Spinal cord (tissue), 10 donors: ENCODE measurements at places on chromosomes 3 and 15. TPM values are rescaled to one million over a fixed set of nuclear protein-coding genes. Genes with fewer than 3 reads are reported as not detected.

- DNase-seq, result no peak
These were observed 82.1 kb downstream of the SMAD3 start for GRCh38 chr15:67147396-67147949.

DNA sequence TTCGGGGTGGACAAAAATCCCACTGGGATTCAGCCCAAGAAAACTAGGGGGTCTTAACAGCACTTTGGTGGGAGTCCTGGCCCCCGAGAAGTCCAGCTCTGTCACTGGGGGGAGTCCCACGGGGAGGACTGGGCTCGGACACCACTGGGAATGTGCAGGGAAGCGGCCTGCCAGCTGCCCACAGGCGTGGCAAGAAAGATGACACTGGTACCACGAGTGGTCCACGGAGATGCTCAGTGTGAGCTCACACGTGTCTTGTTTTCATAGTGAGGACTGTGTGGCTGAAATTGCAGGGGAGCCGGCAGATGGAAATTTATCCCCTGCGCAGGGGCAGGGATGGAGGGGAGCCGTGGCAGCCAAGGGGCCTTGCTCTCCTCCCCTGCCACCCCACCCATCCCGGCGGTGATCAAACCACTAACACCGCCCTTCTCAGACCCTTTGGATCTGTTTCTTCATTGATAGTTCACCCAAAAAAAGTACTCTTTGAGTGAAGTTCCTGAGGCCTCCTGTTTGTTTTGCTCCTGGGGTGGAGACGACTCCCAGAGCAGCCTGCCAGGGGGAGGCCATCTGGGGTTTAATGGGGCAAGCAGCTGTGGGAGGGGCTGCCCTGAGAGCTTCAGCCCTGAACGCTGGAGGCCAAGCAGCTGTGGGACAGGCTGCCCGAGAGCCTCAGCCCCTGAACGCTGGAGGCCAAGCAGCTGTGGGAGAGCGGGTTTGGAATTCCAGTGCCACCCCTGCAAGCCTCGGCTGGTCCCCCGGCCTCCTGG is 130.9 kb downstream of the LRRK1 start:
- no peak for DNase-seq

The C3orf80 gene
- 3.6 TPM for polyA plus RNA-seq

DNA sequence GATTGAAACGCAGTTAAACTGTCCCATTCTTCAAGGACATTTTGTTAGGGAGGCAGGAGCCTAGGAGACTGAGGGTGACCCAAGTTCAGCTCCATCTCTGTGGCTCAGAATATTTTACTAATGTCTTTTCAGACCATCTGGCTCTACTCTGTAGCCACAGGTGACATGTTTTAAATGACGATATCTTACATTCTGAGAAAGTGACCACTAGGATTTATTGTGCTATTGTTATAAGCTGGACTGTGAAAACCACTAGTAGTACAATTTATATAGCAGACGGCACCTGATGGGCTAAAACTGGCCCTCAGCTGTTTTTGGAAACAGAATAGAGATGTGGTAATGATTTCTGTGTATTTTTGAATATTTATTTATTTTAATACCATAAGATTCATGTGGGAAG is 55.5 kb downstream of the MCF2L2 start:
- DNase-seq, result no peak

- DNase-seq, result peak; percentile 46
These were observed 7.8 kb upstream of the RAD18 start for GRCh38 chr3:8970971-8971589.

The GASK1A gene
- 5.2 TPM for polyA plus RNA-seq

DNA sequence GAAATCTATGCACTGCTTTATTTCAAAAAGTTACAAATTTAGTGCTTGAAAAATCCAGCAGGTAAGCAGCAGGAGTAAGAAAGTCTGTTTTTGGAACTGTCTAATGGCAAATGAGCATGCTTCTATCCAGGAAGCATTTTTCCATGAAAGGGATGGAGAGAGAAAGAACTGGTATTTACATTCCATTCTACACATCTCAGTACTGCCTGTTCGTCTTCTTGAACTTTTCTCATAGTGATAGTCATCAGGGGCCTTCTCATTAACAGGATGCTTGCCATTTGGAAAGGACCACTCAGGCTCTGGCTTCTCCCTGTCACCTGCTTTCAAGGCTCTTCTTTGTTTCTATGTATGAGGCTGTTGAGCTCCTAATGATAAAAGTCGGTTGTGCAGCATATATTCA is 267.3 kb upstream of the IL12A start:
- no peak for DNase-seq

DNA sequence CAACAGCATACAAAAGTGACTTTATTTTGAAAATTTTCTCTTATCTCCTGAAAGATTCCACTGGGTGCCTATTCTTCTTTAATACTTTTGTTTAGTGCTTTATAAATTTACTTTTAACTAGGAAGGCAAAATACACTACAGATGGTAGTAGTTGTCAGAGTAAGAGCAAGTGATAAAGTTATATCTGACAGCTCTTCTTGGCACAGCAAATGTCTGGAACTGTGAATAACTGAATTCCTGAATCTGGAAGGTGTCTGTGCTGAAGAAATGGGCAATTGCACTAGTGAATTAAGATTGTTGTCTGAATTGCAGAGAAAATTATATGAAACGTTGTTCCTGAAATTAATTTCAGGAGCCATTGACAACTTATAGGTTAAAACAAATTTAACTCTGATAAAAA is 213.8 kb upstream of the CBLB start:
- no peak for DNase-seq

GRCh38 chr3:161695811-161696210 is 199.2 kb downstream of the OTOL1 start:
- DNase-seq, result no peak

The ZNF717 gene
- 15.9 TPM for polyA plus RNA-seq

GRCh38 chr3:53375019-53375418 is 27.7 kb upstream of the DCP1A start:
- peak; percentile 50 for DNase-seq

GRCh38 chr3:194404365-194405140 is 5.5 kb upstream of the GP5 start:
- DNase-seq, result no peak

The HCN4 gene
- polyA plus RNA-seq, result 9.0 TPM

DNA sequence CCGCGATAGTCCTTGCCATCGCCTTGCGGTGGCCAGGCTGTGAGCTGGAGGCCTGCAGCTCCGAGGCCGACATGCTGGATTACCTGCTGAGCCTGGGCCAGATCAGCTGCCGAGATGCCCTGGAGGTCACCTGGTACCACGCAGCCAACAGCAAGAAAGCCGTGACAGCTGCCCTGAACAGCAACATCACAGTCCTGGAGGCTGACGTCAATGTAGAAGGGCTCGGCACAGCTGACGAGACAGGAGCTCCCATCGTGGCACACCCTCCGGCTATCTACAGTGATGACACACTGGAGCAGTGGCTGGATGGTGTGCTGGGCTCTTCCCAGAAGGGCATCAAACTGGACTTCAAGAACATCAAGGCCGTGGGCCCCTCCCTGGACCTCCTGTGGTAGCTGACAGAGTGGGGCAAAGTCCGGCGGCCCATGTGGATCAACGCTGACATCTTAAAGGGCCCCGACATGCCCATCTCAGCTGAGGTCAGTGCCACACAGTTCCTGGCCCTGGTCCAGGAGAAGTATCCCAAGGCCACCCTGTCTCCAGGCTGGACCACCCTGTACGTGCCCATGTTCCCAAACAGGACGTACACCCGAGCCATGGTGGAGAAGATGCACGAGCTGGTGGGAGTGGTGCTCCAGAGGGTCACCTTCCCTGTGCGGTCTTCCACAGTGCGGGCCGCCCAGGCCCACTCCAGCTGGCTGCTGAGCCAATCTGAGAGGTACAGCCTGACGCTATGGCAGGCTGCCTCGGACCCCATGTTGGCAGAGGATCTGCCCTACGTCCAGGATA is 70.2 kb downstream of the FAM43A start:
- no peak for DNase-seq

The C3orf20 gene
- polyA plus RNA-seq, result 0.12 TPM

DNA sequence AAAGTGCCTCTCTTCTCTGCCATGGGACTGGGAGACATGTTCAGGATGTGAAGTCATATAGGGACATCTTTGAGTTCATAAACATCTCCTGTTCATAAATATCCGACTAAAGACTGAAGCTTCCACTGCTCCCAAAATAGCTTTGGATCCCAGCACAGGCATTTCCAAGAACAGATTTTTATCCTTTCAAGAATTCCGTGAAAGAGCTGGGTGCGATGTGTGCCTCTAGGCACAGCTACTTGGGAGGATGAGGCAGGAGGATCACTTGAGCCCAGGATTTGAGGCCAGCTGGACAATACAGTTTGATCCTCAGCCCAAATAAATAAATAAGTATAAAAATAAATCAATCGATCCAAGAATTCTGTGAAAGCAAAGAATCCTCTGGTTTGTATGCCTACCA is 6.7 kb upstream of the ISLR2 start:
- DNase-seq, result no peak

DNA sequence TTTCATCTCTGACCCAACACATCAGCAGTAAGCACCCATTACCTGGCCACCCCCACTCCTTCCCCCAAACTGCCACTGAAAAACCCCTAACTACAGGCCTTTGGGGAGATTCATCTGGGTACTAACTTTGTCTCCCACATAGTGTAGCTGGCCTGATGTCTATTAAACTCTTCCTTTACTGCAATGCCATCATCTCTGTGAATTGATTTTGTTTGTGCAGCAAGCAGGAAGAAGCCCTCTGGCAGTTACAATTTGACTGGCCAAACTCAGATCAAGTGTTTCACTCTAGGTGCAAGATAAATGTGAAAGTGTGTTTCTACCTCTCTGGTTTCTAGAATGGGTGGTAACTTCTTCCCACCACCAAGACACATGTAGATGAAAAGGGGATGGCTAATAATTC is 26.7 kb upstream of the OR5K4 start:
- no peak for DNase-seq

GRCh38 chr3:97871801-97872524 is 50.2 kb downstream of the CRYBG3 start:
- DNase-seq, result no peak

The TMEM266 gene
- polyA plus RNA-seq, result 10.9 TPM

GRCh38 chr15:42954291-42954690 is 33.7 kb upstream of the TTBK2 start:
- DNase-seq, result no peak

The TTC21A gene
- 23.9 TPM for polyA plus RNA-seq

DNA sequence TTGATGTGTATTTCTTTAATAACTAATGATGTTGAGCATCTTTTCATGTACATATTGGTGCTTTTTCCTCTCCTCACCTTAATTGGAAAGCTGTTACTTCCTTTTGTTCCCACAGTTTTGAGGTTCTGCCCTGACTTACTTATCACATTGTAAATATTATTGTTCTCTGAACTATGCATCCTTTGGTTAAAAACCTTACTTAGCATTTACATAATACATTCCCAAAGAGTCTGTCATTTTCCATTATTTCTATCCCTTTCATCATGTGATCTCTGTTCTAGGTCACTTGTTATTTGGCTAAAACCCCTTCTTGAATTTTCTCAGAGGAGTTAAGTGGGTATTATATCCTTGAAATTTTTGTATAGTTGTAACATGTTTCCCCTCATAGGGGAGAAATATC is 33.0 kb downstream of the SLC12A6 start:
- no peak for DNase-seq

DNA sequence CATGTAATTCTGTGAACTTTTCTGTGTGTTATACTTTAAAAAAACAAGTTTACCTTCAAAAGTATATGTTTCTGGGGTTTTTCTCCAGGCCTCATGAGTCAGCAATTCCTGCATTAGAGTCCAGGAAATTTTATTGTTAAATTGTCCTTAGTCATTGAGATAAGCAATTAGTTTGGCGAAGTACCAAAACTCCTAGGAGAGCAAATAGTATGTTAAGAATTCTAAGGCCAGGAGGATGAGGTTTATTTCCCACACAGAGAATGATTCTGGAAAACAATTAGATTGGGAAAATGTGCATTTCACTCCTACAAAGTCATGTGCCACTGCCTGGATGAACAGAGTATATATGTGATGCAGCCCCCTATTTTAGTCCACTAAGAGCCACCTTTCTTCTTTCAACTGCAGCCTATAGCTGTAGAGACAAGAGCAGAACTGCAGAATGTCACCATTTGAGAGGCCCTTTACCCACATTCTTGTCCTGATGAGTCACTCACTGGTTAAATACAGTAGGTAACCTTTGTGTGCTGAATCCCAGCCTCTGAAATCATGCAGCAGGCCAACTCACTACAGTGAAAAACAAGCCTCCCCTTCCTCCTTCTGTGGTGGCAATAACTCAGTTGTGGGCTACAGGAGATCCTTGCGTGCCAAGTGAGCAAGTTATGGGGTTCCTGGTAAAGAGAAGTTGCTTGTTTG is 452.8 kb upstream of the THBS1 start:
- no peak for DNase-seq
